ENCODE measurements at places on chromosomes 6 and 20.

GRCh38 chr20:61569825-61570224 lies 317.8 kb downstream of the CDH4 start:
- no peak for DNase-seq

GRCh38 chr6:3347247-3347646 lies 88.5 kb downstream of the PSMG4 start:
- DNase-seq: no peak

DNA sequence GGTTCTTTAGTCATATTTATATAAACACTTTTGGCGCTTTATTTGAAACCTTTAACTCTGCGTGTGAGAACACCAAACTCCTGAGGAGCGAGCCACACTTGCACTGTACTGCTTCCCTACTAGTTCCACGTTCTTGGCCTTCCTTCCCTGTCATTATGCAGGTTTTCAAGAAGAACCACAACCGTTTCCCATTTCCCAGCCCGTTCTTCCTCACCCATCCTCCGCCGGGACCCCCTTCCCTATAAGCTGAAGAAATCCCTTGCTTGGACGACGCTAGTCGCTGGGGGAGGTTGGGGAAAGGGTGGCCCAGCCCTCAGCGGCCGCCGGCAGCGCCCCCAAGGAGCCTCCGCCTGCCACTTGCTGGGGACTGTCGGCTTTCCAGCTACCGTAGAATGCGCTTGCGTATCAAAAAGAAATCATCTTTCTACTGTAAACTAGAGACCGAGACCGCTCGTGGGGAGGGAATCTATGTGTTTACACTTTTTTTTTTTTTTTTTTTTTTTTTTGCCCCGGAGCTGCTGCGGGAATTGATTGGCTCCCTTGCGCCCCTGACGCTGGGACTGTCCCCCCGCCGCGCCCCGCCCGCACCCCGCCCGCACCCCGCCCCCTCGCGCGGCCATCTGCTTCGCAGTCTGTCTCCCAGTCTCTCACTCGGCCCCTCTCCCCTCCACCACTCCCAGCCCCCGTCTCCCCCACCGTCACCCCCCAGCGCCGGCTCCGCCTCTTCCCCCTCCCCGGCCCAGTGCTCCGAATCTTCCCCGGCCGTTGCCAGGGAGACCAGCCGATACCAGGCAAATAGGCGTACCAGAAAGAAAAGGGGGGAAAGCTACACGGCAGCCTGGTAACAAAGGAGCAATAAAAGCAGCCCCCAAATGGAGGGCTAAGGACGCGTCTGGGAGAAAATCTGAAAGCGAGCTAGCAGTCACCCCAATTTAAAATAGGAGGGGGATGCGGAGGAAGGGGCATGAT lies 2.3 kb upstream of the MARCKS start:
- peak; percentile 44 for DNase-seq

- DNase-seq: no peak
Observed at GRCh38 chr6:134553936-134554335, 236.0 kb upstream of the SGK1 start.

- DNase-seq: no peak
Observed at GRCh38 chr6:44404022-44404714, 16.7 kb downstream of the CDC5L start.

Measured in dorsolateral prefrontal cortex (tissue), 122 donors.